ENCODE measurements at places on chromosomes 7 and 10. TPM values are rescaled to one million over a fixed set of nuclear protein-coding genes. Genes with fewer than 3 reads are reported as not detected.

The VENTX gene
- not detected for polyA plus RNA-seq

The MYL10 gene
- not detected for polyA plus RNA-seq

The MET gene
- polyA plus RNA-seq, result 99.8 TPM

The CHN2 gene
- 1.6 TPM for polyA plus RNA-seq

The CADPS2 gene
- polyA plus RNA-seq, result 0.37 TPM

Data from keratinocyte (primary cell).